ENCODE measurements at places on chromosomes 7 and 10.

DNA sequence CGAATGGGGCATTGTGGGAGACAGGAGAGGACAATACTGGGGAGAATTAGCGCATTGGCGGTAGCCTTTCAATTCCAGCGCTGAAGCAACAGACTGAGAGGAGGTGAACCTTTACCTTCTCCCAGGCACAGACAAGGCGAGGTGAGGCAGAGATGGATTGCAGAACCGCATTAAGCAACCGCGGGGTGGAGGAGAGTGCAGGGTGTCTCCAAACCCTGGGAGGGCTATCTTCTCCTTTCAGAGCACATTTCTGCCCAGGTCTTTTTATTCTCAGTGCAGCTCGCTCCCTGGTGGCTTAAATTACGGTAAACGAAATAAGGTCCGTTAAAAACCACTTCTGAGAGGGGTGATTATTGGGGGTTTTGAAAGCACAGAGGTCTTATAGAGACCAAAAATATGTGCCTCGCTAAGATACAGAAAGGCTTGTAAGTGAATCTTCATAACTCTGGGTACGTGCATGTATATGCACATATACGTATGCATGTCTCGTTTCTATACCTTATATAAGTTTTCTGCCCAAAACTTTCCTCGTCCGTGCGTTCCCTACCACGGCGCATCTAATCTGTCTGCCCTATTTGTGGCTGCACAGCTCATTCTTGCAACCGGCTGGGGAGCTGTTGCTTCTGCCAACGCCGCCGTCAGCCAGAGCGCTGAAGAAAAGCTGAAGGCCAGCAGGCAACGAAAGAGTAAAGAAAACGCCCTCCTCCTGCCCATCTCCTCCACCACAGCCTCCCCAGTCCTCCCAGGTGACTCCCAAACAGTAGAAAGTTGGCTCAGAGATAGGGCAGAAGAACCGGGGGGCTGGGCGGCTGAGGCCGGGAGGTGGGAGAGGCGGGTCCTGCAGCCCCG is 895 bp upstream of the ZNF804B start:
- DNase-seq, result peak; percentile 3

DNA sequence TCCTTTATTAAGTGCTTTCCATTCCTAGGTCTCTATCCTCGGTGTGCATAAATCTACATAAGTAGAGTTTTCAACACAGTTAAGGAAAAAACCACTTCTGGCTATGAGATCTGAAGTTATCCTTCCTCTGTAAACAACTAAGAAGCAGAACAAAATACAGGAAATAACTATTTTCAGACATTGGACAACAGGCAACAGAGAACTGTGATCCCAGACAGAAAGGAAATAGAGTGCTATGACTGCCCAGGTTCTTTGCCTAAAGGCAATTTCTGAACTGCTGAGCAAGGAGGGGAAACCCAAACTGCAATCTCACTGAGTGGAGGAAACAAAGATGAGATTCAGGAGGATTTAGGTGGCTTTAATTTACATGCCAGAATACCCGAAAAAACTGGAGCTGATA is 285.4 kb downstream of the SNX13 start:
- DNase-seq, result no peak

DNA sequence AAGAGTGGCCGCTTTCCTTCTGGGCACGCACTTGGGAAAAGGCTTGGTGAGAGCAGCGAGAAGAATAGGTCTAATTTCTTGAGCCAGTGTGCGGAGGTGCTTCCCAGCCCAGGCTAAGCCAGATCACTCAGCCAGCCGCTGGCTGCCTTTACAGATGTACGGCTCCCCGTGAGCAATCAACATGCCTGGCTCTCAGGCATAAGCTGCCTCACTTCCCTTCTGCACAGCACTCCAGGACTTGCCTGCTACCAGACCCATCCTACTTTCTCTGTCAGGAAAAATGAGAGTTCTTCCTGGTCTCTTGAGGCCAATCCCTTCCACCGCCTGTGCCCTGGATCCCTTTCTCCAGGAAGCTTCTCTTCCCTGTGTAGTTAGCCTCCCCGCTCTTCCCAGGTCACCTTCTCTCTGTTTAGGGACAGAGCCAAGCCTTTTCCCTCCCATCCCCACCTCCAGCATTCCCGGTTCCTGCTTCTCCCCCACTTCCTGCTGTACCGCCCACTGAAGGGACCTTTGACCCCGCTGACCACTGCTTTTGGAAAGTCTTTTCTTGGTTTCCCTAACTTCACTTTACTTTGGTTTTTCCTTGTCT is 1.1 kb upstream of the ACTR3C start:
- DNase-seq, result no peak

DNA sequence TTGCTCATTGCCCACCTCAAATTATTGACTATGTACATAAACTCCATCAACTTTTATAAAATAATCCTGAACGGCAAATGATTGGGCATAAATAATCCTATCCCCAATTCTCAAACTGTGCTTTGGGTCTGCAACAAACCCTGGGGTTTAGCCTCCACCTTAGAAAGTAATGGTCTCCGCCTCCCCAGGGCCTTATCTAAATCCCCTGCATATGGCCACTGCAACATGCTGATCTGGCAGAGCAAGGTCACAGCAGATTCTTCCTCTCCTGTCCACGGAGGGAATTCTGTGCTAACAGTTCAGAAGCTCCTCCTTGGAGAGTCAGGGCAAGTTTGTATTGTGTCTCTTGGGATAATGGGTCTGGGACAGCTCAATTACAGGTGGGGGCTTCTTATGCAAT is 18.4 kb downstream of the FXYD4 start:
- DNase-seq, result no peak

- no peak for DNase-seq
These were observed 97.7 kb downstream of the HIBADH start for GRCh38 chr7:27564881-27565482.

GRCh38 chr10:75611993-75612372 is 180.6 kb downstream of the LRMDA start:
- DNase-seq, result no peak

DNA sequence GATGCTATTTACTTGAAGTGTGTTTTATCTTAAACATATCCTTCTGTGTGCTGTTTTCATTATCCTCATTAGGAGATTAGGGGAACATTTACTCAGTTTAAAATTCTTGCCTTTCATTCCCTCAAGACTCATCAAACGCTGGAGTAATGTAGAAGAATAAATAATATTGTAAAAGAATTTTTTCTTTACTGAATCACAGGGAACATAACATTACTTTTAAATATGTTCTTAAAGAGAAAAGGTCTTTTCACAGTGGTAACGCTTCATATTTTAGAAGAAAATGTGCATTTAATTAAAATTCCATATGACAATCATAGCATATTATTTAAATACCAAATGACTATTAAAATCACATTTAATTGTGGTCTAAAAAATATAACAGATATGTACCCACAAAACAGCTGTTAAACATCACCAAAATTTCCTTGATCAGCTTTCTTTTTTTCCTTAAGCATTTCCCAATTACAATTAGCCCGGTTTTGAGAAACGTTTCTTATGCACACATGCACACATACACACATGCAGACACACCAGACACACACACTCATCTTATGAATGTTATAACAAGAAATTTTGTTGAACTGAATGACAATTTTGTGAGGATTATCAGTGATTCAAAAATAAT is 102.0 kb upstream of the GLI3 start:
- no peak for DNase-seq

DNA sequence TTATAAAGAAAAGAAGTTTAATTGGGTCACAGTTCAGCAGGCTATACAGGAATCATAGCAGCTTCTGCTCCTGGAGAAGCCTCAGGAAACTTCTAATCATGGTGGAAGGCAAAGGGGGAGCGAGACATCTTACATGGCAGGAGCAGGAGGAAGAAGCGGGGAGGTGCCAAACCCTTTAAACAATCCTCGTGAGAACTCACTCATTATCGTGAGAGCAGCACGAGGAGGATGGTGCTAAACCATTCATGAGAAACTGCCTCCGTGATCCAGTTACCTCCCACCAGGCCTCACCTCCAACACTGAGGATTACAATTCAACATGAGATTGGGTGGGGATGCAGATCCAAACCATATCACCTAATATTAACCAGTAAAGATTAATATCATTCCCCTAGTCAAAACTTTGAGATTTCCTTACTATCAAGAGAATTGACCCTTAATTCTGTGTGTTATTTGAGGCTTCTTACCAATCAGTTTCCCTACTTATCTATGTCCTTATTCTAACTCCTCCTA is 1.6 kb upstream of the SMO start:
- no peak for DNase-seq

- DNase-seq, result no peak
These were observed 851.0 kb upstream of the PHF14 start for GRCh38 chr7:10122551-10123100.

GRCh38 chr7:91694351-91694841 is 186.1 kb downstream of the MTERF1 start:
- no peak for DNase-seq

- DNase-seq, result no peak
These were observed 1.4 kb downstream of the KIN start for GRCh38 chr10:7786430-7786829.

GRCh38 chr7:79453558-79454360 is at the start of gene MAGI2:
Gene MAGI2, minus strand, starts transcription at chr7:79453667. Its CDS starts 347 bp downstream, at chr7:79453320.
- no peak for DNase-seq

- no peak for DNase-seq
These were observed 32.3 kb upstream of the IMMP2L start for GRCh38 chr7:111594602-111595001.

DNA sequence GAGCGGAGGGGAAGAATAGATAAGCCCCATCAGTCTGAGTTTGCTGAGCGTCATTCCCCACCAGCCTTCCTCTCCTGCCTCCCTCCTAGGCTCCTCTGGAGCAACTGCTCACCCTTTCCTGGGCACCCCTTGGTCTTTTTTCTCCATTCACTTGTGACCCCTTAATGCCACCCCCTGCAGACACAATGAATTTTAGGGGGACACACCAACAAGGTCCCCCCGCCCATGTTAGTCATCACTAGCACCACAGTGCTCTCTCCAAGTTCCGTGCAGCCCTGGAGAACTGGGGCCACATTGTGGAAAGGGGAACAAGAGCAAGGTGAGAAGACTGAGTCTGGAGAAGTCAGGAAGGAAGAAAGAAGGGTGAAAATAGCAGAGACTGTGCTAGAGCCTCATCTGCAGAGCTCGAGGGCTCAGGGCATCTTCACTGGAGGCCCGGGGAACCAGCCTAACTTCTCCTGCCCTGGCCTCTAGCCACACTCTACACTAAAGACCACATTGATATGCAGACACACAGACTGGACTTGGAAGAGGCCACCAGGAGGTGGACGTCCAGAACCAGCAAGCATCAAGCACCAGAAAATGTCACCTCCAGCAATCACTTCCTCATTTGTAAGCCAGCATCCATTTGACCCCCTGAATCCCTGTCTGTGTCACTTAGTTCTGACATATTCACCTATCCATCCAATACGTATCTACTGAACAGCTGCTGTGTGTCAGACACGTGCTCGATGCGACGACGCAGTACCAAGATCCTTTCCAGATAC is 17.5 kb downstream of the RGR start:
- DNase-seq, result no peak

GRCh38 chr10:124963866-124964720 is 22.2 kb downstream of the ZRANB1 start:
- DNase-seq, result no peak

DNA sequence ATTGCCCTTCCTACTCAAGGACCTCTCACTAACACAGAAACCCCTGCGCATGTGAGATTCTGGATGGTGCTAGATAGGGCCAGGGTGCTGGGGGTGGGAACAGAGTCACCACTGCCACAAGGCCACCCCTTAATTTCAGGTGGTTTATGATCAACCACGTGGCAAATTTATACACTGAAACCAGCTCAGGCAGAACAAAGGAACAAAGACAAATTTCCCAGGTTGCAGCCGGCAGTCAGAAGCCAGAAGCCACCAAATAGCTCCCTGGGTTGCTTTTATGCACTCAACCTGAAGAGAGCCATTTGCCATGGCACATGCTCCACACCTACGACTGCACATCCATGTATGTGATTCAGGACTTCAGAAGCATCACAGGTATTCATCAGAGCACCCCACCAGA is 2.5 kb downstream of the VOPP1 start:
- peak; percentile 54 for DNase-seq

- no peak for DNase-seq
These were observed 44.1 kb upstream of the TARP start for GRCh38 chr7:38317515-38317914.

- no peak for DNase-seq
These were observed 161.4 kb downstream of the TFEC start for GRCh38 chr7:115869190-115869589.

DNA sequence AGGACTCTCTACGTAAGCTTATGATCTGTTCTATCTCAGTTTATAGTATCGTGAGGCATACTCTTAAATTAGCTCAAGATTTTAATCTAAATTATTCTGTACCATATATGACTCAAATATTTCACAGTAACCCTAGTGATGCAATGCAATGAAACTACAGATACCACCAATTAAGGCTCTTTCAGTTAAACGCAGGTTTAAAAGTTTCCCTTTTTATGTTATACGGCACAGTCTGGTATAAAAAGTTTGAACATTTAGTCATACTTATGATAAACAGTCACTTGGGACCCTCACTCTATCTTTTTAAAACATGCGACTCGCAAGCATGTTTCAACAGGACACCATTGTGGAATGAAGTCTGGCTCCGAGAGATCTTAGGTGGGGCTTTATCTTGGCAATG is 107.2 kb downstream of the CDK6 start:
- DNase-seq, result no peak

DNA sequence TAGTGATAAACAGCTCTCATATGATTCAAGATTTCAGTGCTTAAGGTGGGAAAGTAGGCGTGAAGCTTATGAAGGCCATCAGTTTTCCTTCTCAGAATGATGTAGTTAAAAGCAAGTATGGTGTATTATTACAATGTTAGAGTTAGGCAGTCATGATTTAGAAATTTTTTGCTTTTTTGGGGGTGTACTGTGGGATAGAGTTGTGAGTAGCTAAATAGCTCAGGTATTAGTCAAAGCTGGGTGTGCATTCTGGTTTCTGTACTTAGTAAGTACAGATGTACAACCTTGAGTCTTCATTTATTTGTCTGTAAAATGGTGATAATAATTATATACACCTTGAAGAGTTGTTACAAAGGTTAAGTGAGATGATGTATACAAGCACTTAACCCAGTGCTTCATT is 52.2 kb downstream of the R3HCC1L start:
- DNase-seq, result no peak

DNA sequence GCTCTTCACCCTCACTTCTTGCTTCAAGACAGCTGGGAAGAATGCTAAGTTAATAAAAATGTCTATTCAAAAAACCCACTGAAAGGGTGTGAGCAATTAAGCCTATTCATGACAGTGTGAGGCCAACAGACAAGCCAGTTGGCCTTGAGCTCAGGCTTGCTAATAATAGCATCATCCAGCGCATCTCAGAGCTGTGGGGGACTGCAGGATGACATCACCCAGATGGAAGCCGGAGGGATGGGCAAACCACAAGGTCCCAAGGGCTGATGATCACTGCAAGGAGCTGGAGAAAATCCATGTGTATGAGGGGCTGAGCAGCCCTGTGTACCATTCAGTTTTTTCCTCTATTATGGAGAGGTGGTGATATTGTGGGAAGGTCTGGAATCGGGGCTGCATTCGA is 770.4 kb downstream of the TNS3 start:
- no peak for DNase-seq

Measured in activated CD4-positive, alpha-beta T cell treated with anti-CD3 and anti-CD28 coated beads, Interleukin-2, amount 50 U/mL, for 48 hours (primary cell).